Natural killer cell (primary cell): ENCODE measurements at places on chromosomes 4 and X.

DNA sequence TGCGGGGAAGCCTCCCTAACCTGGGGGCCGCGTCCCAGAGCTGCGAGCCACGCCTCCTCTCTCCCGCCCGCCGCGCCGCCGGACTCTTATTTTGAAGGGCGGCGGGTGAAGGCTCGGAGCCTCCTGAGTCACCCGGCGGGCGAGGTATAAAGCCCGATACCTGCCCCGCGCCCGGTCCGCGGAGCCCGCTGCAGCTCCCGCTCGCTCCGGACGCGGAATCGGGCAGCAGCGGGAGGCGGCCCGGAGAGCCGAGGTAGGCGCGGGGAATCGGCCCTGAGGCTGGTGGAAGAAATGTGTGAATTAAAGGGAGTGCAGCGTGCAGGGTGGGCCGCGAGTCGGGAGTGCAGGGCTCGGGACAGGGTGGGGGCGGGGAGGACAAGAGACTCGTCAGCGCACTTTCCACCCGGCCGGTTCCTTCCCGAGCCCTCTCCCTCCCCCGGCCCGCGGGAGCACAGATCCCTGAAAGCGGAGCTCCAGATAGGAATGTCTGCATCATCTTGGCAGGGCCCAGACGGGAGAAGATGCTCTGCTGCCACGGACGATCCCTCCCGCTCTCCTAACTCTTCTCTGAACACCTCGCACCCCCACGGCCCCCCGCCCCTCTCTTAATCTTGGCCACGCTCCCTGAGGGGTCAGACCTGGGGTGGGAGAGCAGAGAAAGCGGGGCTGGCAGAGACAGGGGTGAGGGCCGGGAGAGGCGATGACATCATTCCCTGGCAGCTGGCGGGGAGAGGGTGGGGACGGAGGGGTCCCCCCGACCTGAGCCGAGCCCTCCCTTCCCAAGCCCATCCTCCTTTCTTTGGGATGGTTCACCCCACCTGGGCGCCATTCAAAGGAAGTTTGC is 177.9 kb downstream of the CBR4 start:
- peak; percentile 68 for DNase-seq

DNA sequence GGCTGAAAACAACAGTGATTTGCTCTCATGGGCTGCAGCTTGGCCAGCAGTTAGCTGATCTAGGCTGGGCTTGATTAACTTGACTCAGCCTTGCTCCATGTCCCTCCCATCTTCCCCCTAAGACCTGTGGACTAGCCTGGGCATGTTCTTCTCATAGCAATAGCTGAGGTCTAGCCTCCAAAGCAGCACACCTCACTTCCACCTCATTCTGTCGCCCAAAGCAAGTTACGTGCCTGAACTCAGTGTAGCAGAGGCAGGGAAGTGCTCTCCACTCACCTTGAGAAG is 62.2 kb downstream of the EVC start:
- no peak for DNase-seq

DNA sequence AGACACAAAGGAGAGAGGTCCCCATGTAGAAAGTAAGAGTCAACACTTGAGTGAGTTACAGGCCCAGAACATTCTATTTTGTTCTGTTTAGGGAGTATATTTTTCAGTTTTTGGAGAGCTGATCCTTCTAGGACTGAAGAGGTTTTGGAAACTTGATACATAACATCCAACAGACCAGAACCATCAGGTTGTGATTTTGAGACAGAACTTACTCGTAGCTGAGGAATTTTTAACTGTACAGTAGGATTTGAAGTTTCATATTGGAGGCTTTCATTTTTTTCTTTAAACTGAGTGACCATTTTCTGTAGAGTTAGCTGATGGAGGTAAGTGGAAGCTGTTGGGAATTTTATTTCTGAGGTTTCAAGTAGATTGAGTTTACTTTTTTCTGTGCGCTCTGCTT is 73.3 kb downstream of the NCAPG start:
- no peak for DNase-seq

DNA sequence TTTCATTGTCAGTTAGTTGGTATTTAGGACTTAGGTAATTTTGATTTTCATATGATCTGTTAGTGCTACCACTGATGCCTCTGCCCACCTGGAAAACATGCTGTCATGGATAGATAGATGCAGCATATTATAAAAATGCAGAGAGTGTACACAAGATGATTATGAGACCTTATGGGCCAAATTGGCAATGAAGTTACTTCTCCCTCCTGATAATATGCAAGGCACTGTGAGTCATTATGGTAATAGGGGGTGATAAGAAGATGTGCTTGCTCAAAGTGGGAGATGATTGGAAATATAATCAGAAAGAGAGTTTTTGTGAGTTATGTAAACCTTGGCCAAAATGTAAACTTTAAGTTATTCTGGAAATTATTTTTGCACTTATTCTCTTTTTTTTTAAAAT is 56.6 kb upstream of the RHOH start:
- no peak for DNase-seq

- DNase-seq = no peak
Observed at GRCh38 chrX:100404851-100405250, 5.2 kb downstream of the PCDH19 start.

GRCh38 chr4:184453365-184454160 is 20.8 kb downstream of the IRF2 start:
- DNase-seq = peak; percentile 80

DNA sequence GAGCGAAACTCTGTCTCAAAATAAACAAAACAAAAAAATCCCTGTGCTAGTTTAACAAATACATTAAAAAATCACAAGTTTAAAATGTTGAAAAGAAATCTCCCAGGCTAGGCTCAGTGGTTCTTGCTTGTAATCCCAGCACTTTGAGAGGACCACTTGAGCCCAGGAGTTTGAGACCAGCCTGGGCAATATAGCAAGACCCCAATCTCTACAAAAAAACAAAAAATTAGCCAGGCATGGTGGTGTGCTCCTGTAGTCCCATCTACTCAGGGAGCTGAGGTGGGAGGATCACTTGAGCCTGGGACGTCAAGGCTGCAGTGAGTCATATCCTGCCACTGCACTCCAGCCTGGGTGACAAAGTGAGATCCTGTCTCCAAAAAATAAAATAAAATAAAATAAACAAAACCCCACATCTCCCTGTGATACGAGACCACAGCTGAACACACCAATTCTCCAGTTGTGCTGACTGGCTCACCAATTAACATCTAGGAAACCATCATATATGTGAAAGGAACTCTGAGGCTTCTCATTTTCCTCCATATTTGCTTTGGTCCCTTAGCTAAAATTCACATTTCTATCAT is 7.3 kb downstream of the RPS4X start:
- no peak for DNase-seq

DNA sequence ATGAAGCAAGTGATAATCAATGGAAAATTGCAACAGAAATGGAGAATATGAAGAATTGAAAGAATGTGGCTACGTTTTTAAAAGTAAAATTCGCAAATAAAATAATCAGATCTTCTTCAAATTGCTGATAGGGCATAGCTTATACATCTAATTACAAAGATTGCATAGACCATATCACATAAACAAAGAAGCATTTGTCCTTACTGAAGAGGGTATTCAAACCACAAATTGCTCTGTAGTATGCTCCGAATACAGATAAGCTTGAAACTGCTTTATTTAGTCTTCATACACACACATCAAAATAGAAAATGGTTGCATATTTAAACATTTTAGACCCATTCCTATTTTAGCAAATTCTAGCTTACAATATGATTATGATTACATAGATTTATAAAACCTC is 206.7 kb upstream of the SLIT2 start:
- no peak for DNase-seq

- DNase-seq = no peak
Observed at GRCh38 chr4:121151942-121152341, 12.2 kb downstream of the TNIP3 start.

GRCh38 chrX:15170927-15171326 is 99.0 kb downstream of the ASB9 start:
- DNase-seq = no peak

DNA sequence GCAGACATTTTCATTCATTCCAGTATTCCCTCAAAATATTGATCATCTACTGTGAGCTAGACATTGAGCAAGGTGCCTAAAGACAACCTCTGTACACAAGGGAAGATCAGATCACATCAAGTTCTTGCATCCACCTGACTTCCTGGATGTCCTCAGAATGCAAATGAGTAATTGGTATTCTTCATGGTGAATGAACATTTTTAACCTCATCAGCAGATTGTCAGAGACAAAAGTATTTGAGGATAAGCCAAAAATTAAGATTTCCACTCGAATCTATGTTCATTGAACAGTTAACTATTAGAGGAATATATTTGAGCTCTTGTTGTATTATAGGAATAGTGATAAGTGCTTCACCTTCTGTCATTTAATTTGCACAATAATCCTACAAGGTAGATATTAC is 1.3 kb downstream of the SMARCAD1 start:
- no peak for DNase-seq

GRCh38 chr4:73885574-73886267 is 16.5 kb downstream of the CXCL1 start:
- DNase-seq = no peak

DNA sequence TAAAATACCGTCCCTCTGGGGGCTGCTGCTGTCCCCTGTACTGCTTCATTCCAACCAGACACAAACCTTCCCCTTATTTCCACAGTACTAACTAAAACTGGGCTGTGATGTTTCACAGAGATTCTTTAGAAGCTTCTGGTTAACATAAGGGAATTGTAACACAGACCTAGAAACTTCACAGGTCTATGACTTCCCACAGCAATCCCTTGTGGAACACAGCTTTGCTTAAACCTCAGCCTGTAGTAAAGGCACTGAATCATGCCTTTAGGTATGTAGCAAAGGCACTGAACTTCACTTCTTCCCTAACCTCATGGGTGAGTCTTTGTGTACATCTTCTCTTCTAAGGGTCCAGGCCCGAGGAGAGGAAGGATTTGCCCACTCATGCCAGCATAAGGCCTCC is 49.4 kb downstream of the SPINK2 start:
- no peak for DNase-seq

DNA sequence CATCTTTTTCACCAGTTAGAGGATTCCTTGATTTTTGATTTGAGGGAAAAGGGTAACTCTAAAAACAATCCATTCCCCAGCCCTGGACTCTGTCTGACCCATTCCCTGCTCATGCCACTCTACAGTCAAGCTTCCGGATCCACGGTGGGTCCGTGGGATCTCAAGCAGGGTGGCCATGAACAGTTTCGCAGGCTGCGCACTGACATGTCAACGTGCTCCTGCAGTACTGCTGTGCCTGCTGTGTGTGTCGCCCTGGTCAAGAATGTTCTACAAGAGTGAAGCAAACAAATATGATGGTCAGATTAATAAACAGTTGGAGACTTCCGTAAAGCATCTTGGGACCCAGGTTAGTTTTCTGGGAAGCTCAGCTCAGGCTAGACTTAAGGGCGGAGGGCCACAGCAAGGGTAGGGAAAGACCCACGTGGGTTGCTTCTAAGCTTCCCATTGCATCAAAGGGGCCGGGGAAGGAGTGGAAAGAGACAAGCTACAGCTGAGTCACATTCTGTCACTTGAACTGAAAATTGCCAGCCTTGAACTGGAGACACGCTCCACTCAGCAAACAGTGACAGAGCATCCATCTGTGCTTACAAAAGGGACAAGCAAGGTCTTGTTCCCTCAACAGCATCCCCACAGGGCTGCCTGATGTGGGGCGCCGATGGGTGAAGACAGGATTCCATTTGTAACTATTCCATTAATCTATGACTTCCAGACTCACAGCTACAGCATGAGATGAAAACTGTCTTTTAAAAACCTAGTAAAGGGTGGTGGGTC is 81.8 kb downstream of the MTMR1 start:
- DNase-seq = no peak

- no peak for DNase-seq
Observed at GRCh38 chr4:139311909-139312308, 9.6 kb upstream of the NDUFC1 start.

- no peak for DNase-seq
Observed at GRCh38 chr4:183728223-183729068, 69.4 kb downstream of the TRAPPC11 start.

GRCh38 chrX:9071031-9071650 is 37.2 kb upstream of the FAM9B start:
- DNase-seq = no peak

DNA sequence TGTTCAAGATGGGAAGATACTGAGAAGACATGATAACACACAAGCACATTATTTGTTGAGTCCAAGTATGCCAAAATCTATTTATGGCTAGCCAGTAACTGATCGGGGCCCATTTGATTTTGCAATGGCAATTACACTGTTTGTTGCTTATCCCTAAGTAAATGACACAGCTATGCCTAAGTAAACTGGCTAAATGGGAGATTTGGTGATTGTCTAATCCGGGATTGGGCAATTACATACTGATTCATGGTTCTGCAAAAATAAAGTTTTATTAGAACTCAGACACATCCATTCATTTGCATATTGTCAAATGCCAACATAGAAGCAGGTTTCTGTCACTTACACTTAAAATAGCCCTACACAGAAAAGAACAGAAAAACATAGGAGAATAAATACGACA is 140.2 kb upstream of the TBL1X start:
- no peak for DNase-seq

GRCh38 chr4:89909889-89910288 is 15.2 kb downstream of the MMRN1 start:
- no peak for DNase-seq

DNA sequence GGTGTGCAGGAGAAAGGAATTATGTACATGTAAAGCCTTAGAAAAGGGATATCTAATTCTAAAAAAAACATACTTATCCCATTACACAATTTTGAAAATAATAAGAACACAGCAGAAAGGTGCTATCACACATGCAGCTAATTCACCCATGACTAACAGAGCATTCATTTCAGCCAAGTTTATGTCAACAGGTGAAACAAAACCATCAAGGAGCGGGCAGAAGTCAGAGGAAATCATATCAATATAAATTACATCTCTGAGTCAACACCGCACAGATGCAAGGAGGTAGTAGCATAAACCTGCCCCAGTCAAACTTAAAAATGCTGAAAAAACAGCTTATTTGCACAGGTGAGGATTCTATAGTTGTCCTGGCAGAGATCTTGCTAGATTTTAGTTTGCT is 197.9 kb downstream of the PRDM5 start:
- DNase-seq = no peak
